ENCODE measurements at places on chromosomes 5 and 9. TPM values are rescaled to one million over a fixed set of nuclear protein-coding genes. Genes with fewer than 3 reads are reported as not detected.

The CLPTM1L gene
- 98.6 TPM for total RNA-seq

The TLR4 gene
- 0.15 TPM for total RNA-seq

The PHF24 gene
- total RNA-seq = not detected

The ANP32B gene
- total RNA-seq = 342 TPM

The SH2D3C gene
- total RNA-seq = 70.4 TPM

The PCDHB12 gene
- not detected for total RNA-seq

The ANKRD34B gene
- total RNA-seq = not detected

The AQP3 gene
- total RNA-seq = 262 TPM

The ZNF367 gene
- 23.2 TPM for total RNA-seq

The KCNN2 gene
- total RNA-seq = not detected

The IFNK gene
- not detected for total RNA-seq

The COL27A1 gene
- total RNA-seq = 2.8 TPM

The BAAT gene
- not detected for total RNA-seq

The GLRA1 gene
- total RNA-seq = not detected

The ZNF300 gene
- total RNA-seq = 0.79 TPM

The DBH gene
- total RNA-seq = not detected

The WNT8A gene
- not detected for total RNA-seq

The FYB1 gene
- total RNA-seq = 318 TPM

The CATSPER3 gene
- 0.67 TPM for total RNA-seq

The GPR150 gene
- 1.6 TPM for total RNA-seq

The ZNF454 gene
- not detected for total RNA-seq

The TMEM174 gene
- total RNA-seq = not detected

The C1QTNF2 gene
- total RNA-seq = not detected

The C9 gene
- not detected for total RNA-seq

The SLC25A2 gene
- total RNA-seq = 0.45 TPM

The CAMK2A gene
- not detected for total RNA-seq

The FOXD4L3 gene
- not detected for total RNA-seq

The LECT2 gene
- not detected for total RNA-seq

The PDCD1LG2 gene
- total RNA-seq = 1.2 TPM

The SYK gene
- total RNA-seq = 0.35 TPM

The TIGD6 gene
- total RNA-seq = 2.5 TPM

The FCN1 gene
- not detected for total RNA-seq

The GRM6 gene
- total RNA-seq = not detected

The TTLL11 gene
- 3.3 TPM for total RNA-seq

The CTNND2 gene
- not detected for total RNA-seq

The PNPLA7 gene
- total RNA-seq = 7.9 TPM

The ADRB2 gene
- total RNA-seq = 0.87 TPM

The PHAX gene
- 35.2 TPM for total RNA-seq

The TBC1D2 gene
- total RNA-seq = 9.2 TPM

The SLC6A3 gene
- not detected for total RNA-seq

The CDC20B gene
- total RNA-seq = not detected

The NCBP1 gene
- 43.2 TPM for total RNA-seq

The PIP5K1B gene
- total RNA-seq = 0.84 TPM

The CRAT gene
- total RNA-seq = 15.5 TPM
